ENCODE measurements at places on chromosomes 7 and 10. TPM values are rescaled to one million over a fixed set of nuclear protein-coding genes. Genes with fewer than 3 reads are reported as not detected.
A peak's percentile ranks its signal among the peaks of the same experiment; 100 is the strongest.

GRCh38 chr10:131162866-131163843 lies 148.4 kb downstream of the TCERG1L start:
- H3K27me3 ChIP-seq: peaks cover 16% of the 10 kb centered on the region
- no peak overlapping the region for H3K4me3 ChIP-seq
- DNase-seq: no peak

The KCNH2 gene
- total RNA-seq: 0.39 TPM

DNA sequence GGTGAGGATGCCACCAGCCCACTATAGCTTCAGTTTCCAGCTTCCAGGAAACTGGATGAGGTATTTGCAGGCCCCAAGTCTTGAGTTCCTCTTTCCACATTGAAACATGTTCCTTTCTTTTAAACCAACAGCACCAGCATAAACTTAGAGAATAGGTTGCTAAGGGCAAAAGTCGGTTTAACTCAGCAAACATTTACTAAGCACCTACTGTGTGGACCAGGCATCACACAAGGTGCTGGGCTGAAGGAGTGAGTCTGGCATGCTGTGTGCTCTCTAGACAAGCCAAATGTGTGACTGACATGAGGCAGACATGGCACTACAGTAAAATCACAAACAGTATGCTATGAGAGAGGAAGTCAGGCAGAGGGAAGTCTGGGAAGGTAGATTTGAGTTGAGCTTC lies 11.0 kb upstream of the RASSF4 start:
- peaks cover 12% of the 10 kb centered on the region for H3K4me1 ChIP-seq
- no peak overlapping the region for H3K27ac ChIP-seq
- H3K36me3 ChIP-seq: peaks cover 1% of the 10 kb centered on the region
- DNase-seq: no peak

GRCh38 chr7:100190048-100190711 lies 12.5 kb downstream of the STAG3 start:
- H3K27ac ChIP-seq: no peak overlapping the region
- no peak for DNase-seq
- H3K27me3 ChIP-seq: no peaks in the 10 kb centered on the region
- no peaks in the 10 kb centered on the region for H3K36me3 ChIP-seq
- H3K4me3 ChIP-seq: no peak overlapping the region

The NPSR1 gene
- total RNA-seq: not detected

GRCh38 chr10:33773253-33773573 lies 438.7 kb upstream of the NRP1 start:
- DNase-seq: no peak
- H3K4me1 ChIP-seq: no peaks in the 10 kb centered on the region
- no peaks in the 10 kb centered on the region for H3K27me3 ChIP-seq
- no peak overlapping the region for H3K27ac ChIP-seq
- H3K36me3 ChIP-seq: no peaks in the 10 kb centered on the region
- no peak overlapping the region for H3K4me3 ChIP-seq

The ALOX5 gene
- 3.1 TPM for total RNA-seq

- H3K4me1 ChIP-seq: no peaks in the 10 kb centered on the region
- H3K4me3 ChIP-seq: no peak overlapping the region
- no peaks in the 10 kb centered on the region for H3K36me3 ChIP-seq
- DNase-seq: no peak
These were observed 33.7 kb downstream of the C10orf120 start for GRCh38 chr10:122665946-122666345.

- H3K4me3 ChIP-seq: no peak overlapping the region
- H3K4me1 ChIP-seq: no peaks in the 10 kb centered on the region
- no peak for DNase-seq
- no peak overlapping the region for H3K27ac ChIP-seq
These were observed 29.2 kb upstream of the NAMPT start for GRCh38 chr7:106313966-106314365.

GRCh38 chr10:71952745-71953144 lies 11.4 kb upstream of the CHST3 start:
- H3K27ac ChIP-seq: no peak overlapping the region
- H3K4me1 ChIP-seq: peaks cover 8% of the 10 kb centered on the region
- H3K4me3 ChIP-seq: no peak overlapping the region
- H3K27me3 ChIP-seq: no peaks in the 10 kb centered on the region
- H3K36me3 ChIP-seq: no peaks in the 10 kb centered on the region

DNA sequence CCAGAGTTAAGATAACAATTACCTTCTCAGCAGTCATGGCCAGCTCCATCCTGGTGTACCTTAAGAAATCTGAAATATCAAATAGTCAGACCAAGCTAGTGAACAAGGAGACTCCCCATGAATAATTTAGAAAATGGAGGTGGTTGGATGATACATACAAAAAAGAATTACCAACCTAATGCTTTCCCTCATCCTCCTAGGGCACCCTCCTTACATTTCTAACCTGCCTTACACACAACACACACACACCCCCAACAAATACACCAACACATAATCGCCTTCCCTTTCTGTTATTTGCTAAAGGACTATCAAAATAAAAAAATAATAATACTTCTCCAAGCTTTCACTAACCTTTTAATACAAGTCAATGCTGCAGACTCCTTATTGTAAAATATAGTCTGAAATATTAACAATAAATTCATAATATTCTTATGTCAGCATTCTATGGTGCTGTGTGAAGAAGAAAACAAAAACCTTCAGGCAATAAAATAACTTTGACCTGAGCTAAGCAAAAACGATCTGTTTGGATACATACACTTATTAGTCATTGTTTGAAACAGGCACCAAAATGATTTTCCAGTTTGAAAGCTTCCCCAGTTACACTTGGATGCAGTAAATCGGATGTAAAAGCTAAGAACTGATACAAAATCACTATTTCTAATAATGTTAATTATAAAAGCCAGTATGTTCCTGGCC lies 3.4 kb downstream of the TWIST1 start:
- DNase-seq: no peak
- H3K27me3 ChIP-seq: peaks cover 98% of the 10 kb centered on the region
- H3K4me1 ChIP-seq: no peaks in the 10 kb centered on the region
- H3K36me3 ChIP-seq: no peaks in the 10 kb centered on the region
- H3K4me3 ChIP-seq: no peak overlapping the region

The SLC37A3 gene
- 7.0 TPM for total RNA-seq

DNA sequence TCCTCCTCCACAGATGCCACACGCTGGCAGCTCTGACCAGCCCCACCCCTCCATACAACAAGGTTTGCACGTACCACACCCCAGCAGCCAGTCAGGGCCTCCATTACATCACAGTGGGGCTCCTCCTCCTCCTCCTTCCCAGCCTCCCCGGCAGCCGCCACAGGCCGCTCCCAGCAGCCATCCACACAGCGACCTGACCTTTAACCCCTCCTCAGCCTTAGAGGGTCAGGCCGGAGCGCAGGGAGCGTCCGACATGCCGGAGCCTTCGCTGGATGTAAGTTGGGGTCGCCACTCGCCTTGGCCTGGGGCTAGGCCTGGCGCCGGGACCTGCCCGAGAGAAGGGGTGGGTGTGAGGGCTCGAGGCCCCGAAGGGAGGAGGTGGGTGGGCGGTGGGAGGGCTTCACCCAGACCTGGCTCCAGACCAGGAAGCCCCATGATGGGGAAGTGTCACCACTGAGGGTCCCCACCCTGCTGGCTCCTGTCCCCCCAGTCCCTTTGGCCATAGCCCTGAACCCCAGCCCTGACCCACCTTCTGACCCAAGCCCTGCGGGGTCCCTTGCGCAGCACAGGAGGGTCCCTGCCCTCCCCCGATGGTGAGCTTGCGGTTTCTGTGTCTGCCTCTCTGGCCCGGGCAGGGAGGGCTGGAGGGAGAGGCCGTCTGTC lies 36.2 kb upstream of the PPIF start:
- H3K27ac ChIP-seq: no peak overlapping the region
- H3K27me3 ChIP-seq: no peaks in the 10 kb centered on the region
- peak; percentile 53 for DNase-seq

DNA sequence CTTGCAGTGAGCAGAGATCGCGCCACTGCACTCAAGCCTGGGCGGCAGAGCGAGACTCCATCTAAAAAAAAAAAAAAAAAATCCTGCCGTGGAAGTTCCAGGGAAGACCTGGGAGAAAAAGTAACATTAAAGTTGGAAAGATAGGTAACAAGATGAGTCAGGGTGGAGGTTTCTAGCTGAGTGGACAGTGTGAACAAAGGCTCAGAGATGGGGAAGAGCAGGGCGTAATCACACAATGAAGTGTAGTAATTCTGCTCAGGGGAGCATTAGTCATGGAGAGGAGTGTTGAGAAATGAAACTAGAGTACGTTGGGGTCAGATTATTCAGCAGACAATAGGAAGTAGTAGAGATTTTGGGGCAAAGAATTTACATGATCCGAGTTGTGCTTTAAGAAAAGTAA lies 21.6 kb upstream of the WASL start:
- H3K27ac ChIP-seq: no peak overlapping the region
- DNase-seq: no peak
- no peaks in the 10 kb centered on the region for H3K27me3 ChIP-seq
- H3K4me3 ChIP-seq: no peak overlapping the region
- no peaks in the 10 kb centered on the region for H3K4me1 ChIP-seq

- H3K27me3 ChIP-seq: no peaks in the 10 kb centered on the region
- no peak for DNase-seq
- no peaks in the 10 kb centered on the region for H3K4me1 ChIP-seq
- H3K36me3 ChIP-seq: no peaks in the 10 kb centered on the region
These were observed 913.8 kb upstream of the SORCS1 start for GRCh38 chr10:108078263-108078662.

DNA sequence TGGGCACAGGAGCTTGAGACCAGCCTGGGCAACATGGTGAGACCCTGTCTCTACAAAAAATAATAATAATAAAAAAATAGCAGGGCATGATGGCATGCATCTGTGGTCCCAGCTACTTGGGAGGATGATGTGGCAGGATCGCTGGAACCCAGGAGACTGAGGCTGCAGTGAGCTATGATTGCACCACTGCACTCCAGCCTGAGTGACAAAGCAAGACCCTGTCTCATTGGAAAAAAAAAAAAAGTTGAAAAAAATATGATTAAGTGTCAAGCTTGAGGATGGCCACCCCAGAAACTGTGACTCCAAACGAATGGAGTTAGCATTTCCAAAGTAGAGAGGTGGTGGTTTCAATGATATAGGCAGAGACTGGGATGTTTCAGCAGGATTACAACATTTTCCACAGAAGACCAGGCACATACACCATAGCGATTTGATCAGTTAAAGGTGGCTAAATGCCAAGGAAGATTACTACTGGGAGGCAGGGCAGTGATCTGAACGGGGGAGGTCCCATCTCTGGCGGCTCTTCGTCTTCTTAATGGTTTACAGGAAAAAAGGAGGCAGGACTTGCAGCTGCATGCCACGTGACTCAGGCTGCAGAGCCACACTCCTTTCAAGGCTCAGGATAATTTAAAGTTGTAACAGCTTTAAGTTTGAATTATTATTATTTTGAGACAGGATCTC lies 250.6 kb upstream of the GALNT17 start:
- no peaks in the 10 kb centered on the region for H3K36me3 ChIP-seq
- DNase-seq: no peak
- no peak overlapping the region for H3K27ac ChIP-seq
- no peak overlapping the region for H3K4me3 ChIP-seq
- no peaks in the 10 kb centered on the region for H3K4me1 ChIP-seq

- no peaks in the 10 kb centered on the region for H3K27me3 ChIP-seq
- no peak for DNase-seq
- no peak overlapping the region for H3K4me3 ChIP-seq
These were observed 44.3 kb downstream of the NUDCD3 start for GRCh38 chr7:44445986-44446671.

The SPDYE2B gene
- total RNA-seq: not detected

DNA sequence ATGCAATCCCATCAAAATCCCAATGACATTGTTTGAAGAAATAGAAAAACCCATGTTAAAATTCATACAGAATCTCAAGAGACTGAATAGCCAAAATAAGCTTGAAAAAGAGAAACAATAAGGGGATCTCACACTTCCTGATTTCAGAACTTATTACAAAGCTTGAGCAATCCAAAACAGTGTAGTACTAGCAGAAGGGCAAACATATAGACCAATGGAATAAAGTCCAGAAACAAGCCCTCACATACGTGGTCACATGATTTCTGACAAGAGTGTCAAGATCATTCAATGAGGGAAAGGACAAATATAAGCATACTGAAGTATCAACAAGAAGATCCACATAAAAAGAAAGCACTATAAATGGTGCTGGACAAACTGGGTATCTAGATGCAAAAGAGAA lies 31.9 kb downstream of the MICU1 start:
- H3K4me1 ChIP-seq: peaks cover 3% of the 10 kb centered on the region
- no peak overlapping the region for H3K4me3 ChIP-seq
- H3K36me3 ChIP-seq: no peaks in the 10 kb centered on the region
- H3K27ac ChIP-seq: no peak overlapping the region
- no peaks in the 10 kb centered on the region for H3K27me3 ChIP-seq

The CCT6A gene
- total RNA-seq: 96.5 TPM

DNA sequence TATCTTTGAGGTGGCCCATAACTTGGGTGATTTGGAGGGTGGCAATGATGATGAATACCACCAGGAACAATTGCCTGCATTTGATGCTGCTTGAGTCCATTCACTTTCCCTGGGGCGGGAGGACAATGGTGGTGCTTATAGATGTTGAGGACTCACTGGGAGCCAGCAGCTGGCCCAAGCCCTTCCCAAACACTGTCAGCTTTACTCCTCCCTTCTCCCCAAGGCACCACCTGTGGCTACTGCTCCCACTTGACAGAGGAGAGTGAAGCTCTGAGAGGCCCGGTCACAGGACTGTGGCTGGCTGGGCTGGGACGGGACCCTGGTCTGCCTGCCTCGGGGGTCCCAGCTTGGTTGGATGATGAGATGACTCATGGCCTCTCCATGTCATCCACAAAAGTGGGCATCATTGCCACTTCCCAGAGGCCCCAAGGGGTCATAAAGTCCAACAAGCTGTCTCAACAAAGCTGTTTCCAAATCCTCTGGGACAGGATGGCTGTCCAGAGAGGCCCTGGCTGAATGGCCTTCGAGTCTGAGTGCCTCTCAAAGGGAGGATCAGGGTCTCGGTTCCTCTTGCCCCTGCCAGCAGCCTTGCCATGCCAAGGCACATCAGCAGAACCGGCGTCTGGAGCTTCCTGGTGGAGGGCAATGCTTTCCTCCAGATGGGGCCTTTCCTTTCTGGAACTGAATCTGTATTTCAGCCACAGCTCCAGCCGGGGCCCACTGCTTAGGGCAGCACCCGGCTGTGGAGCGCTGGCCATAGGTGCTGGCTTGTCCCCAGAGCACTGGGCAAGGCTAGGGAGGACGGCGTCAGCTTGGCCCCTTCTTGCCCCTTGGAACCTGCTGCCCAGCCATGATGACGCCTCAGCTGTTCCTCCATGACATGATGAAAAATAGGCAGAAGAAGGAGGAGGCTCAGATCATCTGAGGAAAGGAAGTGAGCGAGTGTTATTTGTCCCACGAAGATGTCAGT lies 47.0 kb upstream of the PLEKHA1 start:
- no peaks in the 10 kb centered on the region for H3K36me3 ChIP-seq
- H3K27ac ChIP-seq: no peak overlapping the region
- no peak for DNase-seq
- H3K4me3 ChIP-seq: no peak overlapping the region
